Activated T-cell treated with anti-CD3 and anti-CD28 coated beads, Interleukin-2, amount 50 U/mL, for 4 hours (primary cell): ENCODE measurements at places on chromosomes 4 and X.

DNA sequence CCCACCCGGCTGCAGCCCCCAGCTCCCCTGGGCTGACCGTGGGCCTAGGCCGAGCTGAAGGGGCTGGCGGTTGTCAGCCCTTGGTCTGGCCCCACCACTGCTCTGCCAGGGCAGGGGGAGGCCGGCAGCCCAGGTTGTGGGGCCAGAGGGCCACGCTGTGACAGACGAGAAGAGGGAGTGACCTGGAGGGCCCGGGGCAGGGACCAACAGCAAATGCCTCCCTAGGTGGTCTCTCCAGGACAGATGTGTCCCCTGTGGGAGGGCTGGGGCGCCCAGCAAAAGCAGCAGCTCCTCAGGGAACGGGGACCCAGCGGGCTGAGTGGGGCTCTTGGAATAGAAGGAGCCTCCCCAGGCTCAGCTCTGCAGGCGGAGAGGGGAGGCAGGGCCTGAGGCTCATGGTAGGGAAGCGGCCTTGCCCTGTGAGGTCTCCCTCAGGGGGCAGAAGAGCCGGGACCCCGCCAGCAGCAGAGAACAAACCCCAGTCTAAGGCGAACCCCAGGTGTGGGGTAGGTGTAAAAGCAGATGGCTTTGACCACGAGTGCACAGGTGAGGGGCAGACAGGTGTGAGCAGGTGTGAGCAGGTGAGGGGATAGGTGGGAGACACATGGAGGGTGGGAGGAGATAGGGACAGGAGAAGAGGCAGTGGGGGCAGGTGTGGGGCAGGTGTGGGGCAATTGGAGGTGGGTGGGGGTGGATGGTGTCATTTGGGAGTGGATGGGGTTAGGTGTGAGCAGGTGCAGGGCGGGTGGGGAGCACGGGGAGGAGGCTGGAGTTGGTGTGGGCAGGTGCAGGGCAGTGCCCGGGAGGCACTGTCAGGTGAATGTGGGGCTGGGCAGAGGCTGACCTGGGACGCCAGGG, 34.1 kb upstream of the SPON2 start:
- peak; percentile 3 for DNase-seq

DNA sequence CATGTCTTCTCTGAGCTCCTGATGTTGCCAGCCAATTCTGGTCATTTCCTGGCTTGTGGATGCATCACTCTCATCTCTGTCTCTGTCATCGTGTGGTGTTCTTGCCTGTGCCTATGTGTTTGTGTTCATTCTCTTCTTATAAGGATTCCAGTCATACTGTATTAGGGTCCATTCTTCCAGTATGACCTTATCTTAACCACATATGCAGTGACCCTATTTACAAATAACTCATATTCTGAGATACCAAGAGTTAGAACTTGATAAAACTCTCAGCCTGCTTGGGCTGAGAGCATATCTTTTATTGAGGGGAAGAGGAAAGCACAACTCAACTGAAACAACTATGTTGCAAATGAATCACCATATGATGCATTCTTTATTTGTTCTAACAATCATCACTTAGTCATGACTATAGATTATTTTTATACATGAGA, 189.0 kb upstream of the ANXA10 start:
- DNase-seq, result no peak

DNA sequence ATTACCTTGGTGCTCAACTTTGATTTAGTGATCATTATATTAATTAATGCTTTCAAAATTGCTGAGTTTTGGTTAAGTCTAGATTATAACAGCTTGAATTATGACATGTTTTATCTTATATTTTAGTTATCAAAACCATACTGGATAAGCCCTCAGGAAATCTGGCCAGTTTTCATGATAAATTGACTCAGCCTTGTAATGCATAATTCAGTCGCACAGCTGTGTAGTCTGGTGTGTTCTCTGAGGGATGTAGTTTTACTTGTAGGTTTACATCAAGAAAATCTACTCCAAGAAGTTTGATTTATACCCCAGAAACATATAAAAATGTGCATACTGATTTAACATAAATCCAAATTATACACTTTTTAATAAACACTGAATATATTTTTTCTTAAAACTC, 477.5 kb downstream of the SPRY1 start:
- DNase-seq, result no peak

DNA sequence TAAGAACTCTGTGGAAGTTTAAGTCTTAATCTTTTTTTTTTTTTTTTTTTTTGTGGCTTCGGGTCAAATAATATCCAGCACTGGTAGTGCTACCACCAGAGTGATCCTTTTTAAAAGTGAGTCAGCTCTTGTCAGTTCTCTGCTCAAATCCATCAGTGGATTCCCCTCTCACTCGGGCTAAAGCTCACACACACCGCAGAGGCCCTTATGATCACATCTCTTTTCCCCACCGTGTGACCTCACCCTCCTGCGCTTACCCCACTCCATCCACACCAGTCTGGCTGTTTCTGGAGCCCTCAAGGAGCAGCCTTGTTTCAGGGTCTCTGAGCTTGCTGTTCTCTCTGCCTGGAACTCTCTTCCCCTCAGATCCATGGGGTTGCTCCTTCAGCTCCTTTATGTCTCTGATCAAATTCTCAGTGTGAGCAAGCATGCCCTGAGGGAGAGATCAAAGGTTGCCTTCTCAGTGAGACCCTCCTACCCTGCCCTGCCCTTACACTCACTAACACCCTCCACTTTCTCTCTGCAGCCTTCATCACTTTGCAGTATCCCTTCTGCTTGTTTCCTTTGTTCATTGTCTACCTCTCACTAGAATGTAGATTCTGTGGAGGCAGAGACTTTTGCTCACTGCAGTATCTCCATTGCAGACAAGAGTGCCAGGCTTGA, 19.8 kb upstream of the BEND4 start:
- DNase-seq, result no peak

DNA sequence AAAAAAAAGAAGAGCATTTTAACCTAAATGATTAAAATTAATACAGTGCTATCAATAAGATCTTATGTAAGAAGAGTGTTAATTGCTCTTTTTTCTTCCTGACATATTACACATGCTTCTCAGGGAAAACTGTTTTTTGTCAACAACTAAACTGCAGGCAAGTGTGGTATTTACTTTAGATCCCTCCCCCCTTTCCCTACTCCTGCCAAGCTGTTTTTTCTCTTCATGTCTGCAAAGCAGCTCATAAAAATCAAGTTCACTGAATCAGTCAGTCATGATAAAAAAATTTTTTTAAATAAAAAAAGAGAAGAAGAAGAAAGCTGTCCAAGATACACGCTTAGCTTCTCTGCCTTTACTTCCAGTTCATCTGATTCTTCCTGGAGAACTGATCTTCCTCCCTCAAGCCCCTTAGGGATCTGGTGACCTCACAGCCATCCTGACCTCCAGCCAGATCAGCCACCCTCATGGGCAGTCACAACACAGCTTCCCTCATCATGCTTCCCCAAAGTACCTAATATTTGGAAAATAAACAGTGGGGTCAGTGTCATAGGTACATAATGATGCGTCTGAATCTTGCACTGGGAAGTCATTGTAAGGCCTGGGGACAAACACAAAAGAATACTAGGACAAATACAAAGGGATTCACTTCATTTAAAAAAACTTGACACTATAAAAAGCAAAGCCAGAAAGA, 87.0 kb downstream of the ZNF827 start:
- DNase-seq, result no peak

- no peak for DNase-seq
Measured at GRCh38 chrX:24839331-24839730, 145.6 kb downstream of the POLA1 start.

DNA sequence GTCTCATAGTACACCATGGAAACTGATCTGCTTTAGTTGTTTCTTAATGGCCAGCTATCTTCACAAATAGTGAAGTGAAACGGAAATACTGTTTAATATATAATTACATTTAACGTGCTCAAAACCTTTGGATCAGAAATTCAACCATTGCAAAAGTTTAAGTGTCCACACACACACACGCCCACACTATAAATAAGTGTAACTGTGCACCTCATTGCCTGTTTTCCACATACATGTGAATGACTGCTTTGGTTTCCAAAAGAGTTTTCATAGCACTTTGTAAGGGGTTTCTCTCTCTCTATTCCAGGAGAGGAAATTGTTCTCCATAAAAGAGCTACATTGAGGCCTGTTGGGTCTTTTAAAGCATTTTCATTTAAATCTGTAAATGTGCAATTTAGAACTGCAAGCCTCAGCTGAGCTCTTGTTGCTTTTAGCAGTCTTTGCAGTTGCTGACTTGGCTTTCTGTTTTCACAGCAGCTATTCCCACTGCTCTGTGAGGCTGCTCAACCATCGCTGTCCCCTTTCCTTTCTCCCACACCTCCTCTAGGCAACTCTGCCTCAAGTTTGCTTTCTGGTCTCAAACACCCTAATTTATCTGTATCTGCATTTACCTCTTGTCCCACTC, 94.5 kb downstream of the RAPGEF2 start:
- DNase-seq, result no peak

DNA sequence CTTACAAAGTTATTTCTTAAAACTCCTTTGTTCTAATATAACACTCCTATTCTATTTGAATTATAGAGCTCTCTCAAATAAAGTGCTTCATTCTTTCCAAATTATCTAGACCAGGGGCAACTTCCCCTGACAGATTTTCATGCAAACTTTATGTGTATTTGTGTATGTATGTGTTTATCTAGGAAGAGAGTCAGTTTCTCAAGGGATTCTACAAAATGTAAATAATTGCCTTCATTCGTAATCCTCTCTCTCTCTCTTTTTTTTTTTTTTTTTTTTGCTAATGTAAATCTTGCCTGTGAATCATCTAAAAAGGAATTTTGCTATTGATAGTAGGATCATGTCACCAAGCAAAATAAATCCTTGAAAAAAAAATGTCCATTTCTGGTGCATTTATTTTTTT, 38.9 kb upstream of the RBPJ start:
- DNase-seq, result no peak

DNA sequence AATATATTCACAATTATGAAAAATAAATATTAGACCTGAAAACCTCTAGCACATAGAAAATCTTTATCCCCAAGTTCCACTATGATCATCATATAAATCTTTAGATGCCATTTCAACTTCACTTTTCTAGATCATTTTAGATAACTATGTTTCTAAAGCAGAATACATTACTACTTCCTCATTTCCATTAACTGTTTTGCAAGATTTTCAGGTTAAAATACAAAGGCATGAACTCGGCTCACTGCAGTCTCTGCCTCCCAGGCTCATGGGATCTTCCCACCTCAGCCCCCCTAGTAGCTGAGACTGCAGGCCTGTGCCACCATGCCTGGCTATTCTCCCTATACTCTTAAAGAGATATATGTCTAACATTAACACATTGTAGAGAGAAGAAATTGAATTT, 1365.9 kb upstream of the AGA start:
- DNase-seq, result no peak

GRCh38 chr4:61950625-61951024, 750.5 kb downstream of the ADGRL3 start:
- no peak for DNase-seq

DNA sequence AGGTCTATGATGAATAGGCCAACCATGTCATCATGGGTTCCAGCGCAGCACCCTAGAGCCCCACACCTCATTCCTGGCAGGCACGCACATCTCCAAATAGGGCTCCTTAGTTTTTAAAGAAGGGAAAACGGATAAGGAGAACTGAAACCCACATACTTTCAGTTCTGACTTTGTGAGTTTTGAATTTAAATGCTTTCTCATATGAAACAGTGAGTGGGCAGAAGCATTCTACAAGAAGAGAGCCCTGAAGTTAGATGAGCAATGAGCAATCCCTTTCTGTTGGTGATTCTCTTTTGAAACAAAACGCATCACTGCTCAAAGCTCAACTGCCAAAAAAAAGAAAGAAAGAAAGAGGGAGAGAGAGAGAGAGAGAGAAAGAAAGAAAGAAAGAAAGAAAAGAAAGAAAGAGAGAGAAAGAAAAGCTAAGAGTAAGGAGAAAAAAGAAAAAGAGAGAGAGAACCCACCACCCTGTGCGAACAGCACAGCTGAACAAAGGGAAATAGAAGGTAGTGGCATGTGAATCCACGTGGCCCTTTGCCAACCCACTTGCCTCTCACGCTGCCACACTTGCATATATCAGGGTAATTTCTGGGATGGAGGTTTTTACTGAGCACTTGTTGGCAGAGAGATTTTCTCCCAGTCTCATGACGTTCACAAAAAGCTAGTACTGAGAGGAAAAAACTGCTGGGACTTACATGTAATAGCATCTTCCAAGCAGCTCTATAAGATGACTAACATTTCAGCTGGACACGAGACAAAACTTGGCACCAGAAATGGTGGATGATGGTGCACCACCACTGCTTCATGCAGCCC, 31.0 kb downstream of the TMSB4X start:
- no peak for DNase-seq

GRCh38 chrX:100643956-100644860, at the start of gene SRPX2:
Gene SRPX2 (plus strand): TSS chrX:100644199. CDS start chrX:100646323, 2,124 bp downstream.
- no peak for DNase-seq

DNA sequence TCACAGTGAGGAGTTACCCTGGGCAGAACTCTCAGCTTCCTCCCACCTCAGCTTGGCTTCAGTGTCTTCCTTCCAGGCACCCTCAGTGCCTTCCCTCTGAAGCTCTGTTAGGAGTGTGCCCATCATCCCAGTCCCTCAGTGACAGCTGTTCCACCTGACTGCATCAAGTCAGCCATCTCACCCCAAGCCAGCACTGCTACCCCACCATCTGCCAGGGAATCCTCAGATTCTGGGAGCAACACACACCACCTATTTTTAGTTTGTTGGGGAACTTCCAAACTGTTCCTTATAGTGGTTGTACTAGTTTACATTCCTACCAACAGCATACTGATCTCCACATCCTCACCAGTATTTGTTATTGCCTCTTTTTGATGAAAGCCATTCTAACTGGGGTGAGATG, 182.9 kb downstream of the RELL1 start:
- no peak for DNase-seq

DNA sequence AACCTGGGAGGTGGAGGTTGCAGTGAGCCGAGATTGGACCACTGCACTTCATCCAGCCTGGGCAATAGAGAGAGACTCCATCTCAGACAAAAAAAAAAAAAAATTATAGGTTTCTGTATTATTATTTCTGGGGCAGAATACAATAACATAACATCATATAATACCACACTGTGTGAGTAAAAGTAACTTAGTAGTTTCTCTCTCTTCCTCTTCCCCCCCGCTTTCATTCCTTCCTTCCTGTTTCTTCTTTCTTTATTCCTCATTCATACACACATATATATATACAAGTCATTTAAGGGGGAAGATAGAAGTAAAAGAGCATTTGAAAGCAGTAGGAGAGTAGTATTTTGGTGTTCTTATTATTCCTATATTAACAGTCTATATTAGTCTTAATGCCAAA, 55.9 kb upstream of the FHDC1 start:
- no peak for DNase-seq

GRCh38 chr4:52995360-52996030, 133.4 kb downstream of the RASL11B start:
- DNase-seq, result no peak

GRCh38 chr4:186854256-186854655, 130.6 kb upstream of the FAT1 start:
- DNase-seq, result no peak

GRCh38 chr4:114365591-114365990, 233.0 kb upstream of the UGT8 start:
- no peak for DNase-seq
